Heart left ventricle (tissue), 16 donors: ENCODE measurements at places on chromosomes 7 and 10. TPM values are rescaled to one million over a fixed set of nuclear protein-coding genes. Genes with fewer than 3 reads are reported as not detected.

ARHGEF35 gene
- 0.95 TPM for polyA plus RNA-seq

ITPRID1 gene
- polyA plus RNA-seq: not detected

EXOC6 gene
- polyA plus RNA-seq: 5.8 TPM

NRCAM gene
- polyA plus RNA-seq: 0.71 TPM

USP6NL gene
- polyA plus RNA-seq: 8.6 TPM

CHAT gene
- not detected for polyA plus RNA-seq

PNLIPRP3 gene
- not detected for polyA plus RNA-seq

SLC26A5 gene
- polyA plus RNA-seq: not detected

KNDC1 gene
- not detected for polyA plus RNA-seq

SPDYE16 gene
- 0.08 TPM for polyA plus RNA-seq

CTNNA3 gene
- 5.0 TPM for polyA plus RNA-seq

ADAM22 gene
- polyA plus RNA-seq: 0.27 TPM

PWWP2B gene
- 19.7 TPM for polyA plus RNA-seq

DNA sequence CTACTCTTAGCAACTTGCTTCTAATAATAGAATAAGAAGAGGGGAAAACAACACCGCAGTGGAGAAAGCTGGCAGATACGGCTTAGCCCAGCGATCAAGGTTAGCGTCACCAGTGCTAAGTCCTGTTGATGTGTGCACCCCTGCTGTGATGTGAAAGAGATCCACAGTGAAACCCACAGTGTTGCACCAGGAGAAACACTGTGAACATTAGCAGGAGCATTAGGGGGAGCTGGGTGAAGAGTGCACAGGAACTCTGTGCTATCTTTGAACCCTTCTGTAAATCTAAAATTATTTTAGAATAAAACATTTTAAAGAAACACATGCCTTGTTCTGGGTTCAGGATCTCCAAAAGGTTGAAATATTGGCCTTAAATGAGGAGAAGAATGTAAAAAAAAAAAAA is 154.1 kb upstream of the UNC5B start:
- DNase-seq: no peak

GRCh38 chr7:2710286-2710655 is 22.3 kb downstream of the AMZ1 start:
- DNase-seq: no peak

DNA sequence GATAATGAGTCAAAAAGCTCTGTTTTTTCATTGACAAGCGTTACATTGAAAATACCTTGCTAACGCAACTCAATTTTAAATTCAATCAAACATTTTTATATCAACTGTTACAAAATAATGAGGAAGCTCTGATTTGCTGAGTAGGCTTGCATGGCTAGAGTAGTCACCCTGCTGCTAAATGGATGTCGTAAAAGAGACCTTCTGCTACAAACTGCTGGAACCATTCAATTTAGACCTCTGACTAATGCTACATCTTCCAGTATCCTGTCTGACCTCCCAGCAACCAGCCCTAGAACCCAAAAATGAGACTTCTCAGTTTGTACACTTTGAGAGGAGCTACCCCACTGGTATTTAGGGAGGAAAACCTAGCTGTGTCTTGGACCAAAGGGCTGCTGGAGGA is 84.0 kb upstream of the ELMO1 start:
- no peak for DNase-seq

- no peak for DNase-seq
These were observed 246.4 kb downstream of the GATA3 start for GRCh38 chr10:8300925-8301324.

DNA sequence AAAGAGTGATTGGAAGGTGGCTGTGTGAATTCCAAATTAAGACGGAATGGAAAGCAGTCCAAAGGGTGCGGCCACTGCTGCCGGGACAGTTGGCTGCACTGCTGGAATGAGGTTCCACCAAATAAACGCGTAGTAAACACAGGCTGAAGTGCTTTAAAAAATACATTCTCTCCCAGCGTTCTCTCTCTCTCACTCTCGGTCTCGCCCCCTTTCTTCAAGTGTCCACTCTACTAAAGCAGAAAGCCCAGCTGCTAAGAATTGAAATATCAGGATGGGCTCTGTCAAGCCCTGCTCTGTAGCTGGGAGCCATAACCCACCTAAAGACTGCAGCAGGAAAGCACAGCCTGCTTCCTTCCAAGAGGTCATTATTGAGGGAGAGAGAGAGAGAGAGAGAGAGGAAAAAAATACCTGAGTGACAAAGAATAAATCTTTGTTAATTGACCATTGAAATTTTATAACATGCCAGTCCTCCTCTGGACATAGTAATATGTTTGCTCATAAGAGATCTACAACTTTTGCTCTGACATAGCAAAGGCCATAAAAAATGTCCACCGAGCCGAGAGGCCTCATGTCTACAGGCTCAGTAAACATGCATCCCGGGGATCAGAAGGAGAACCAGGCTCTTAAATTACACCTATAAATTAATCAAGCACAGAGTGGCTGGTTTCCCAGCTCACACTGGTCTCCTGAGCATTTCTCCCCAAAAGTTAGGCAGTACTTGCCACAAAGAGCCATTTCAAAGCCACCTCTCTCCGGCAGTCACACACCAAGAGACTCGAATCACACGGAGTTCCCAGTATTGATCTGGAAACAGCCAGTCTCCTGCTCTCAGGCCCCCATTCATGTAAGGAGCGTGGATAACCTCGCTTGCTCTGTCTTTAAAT is 72.8 kb downstream of the FGFR2 start:
- DNase-seq: no peak

- DNase-seq: no peak
These were observed 32.0 kb downstream of the NRAP start for GRCh38 chr10:113631684-113632367.

GRCh38 chr10:44511601-44512000 is 126.7 kb upstream of the CXCL12 start:
- no peak for DNase-seq

GRCh38 chr7:12127455-12127854 is 83.6 kb upstream of the TMEM106B start:
- DNase-seq: no peak

DNA sequence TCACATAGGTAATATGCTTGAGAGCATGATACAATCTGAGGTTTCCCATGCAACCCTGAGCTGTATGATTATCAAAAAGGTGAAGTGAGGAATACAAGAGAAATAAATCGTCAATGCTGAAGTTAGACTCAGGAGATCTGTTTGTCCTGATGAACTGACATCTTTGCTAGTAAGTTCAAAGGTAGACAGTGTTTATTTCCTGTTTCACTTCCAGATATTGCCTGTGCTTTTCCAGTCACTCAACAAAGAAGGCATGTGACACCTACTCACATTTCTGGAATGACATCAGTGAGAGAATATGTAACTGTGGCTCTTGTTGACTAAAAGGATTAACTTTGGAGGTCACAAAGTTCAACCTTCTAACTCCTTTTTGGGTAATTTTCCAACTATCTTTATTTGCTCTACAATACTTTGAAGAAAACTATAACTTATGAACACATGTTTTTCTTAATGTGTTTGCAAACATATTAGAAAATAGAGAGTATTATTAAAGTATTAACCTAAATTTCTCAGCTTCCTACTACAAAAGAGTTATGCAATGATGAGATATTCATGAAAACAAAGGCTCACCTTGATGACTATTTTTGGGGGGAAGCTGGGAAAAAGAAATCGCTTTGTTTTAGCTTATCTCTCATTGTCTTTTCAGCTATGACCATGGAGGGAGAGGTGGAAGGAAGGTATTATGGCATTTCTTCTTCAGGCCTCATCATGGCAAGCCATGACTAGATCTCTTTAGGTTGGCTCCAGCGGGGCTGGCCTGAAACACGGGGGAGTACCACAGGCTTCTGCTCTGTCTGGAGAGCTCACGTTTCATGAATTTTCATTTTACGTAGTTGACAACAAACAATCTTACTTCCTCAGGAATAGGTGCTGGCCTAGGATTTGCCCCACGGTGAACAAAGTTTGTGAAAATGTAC is 214.7 kb upstream of the SLC26A5 start:
- no peak for DNase-seq

- DNase-seq: no peak
These were observed 12.7 kb downstream of the AHR start for GRCh38 chr7:17311194-17311593.

DNA sequence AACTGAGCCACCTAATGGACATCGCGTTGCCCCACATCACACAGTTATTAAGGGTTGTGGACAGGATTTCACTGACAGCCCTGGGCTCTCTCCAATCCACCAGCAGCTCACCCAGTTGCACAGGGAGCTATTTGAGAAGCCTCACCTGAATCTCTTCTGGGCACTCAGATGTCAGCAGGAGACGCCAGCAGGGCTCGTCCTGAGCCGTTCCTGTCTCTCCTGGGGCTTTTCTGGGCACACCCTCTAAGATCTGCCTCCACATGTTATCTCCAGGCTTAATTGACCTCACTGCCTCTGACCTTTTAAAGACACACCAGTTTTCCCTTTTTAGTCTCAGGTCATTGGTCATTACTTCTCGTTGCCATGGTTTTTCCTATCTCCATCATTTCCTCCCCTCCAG is 63.0 kb downstream of the GRID1 start:
- no peak for DNase-seq

GRCh38 chr10:57692255-57692980 is 575.3 kb downstream of the IPMK start:
- DNase-seq: no peak

DNA sequence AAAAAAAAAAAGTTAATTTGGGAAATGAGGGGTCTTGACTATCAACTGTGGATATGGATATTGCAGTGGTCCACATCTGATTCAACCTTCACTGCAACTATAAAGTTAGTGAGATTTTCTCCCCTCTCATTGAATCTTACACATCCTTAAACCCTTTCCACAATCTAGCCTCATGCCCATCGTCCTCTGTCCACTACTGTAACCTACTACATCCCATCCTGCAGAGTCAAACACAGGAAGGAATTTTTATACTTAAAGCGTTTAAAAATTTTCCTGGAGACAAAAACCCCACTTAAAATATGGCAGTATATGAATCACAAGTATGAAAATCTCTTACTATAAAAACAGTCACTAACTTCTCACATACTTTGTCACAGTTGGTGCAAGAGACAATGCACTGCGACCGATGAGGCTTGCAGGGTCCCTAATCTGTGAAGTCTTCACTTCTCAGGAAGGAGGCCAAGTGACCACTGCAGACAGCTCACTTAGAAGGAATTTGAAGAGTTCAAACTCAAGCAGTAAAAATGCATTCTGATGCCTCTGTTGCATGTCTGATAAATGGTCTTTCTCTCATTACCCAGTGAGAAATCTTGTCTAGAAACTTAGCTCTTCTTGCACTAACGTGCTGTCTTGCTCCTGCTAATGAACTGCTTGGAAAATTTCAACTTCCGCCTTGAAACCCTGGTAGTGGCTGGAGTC is 50.3 kb upstream of the ST8SIA6 start:
- no peak for DNase-seq

DNA sequence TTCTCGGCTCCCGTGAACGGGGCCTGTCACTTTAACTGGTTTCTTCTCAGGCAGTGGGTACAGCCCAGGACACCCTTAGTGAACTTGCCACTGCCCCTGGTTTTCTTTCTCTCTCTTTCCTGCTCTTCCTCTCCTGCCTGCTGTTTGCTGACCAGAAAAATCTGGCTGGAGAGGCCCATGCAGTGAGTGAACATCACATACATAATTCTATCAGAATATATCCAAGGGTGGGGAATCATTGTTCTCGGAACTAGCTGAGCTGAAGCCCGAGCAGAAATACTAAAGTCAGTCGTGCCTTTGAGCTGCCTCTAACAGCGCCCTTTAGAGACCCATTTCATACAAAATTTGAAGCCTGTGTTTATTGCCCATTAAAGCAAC is 501.5 kb upstream of the GALNT17 start:
- no peak for DNase-seq

DNA sequence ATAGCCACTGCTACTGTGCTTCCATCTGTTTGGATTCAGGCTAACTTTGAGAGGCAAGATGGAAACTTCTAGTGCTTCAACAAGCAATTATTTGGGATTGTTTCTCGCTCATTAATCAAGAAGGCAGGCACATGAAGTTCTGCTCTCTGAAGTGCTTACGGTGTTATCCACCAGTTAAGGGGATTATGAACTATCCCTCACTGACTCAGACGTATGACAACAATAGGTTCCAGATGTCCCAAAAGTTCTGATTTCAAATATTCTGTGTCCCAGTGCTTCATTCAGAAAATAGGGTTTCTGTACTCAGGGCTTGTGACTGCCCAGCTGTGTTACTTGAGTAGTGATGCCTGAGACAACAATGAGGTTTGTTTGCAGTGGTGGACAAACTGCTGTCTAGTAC is 81.0 kb downstream of the HACD1 start:
- no peak for DNase-seq
